ENCODE measurements at places on chromosomes 11 and 22.

DNA sequence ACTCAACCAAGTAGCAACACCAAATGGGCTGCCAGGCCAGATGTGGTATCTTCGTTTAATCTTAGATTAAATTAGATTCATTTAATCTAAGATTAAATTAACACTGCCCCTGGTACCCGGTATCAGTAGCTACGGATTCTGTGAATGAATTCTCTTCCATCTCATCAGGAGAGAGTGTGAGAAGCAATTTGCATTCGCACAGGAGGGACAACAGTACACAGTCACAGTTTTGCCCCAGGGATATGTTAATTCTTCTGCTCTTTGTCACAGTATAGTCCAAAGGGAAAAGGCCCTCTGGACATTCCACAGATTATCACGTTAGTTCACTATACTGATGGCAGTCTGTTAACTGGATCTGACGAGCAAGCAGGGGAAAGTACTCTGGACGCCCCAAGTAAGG lies 22.9 kb downstream of the ASCL2 start:
- no peak for DNase-seq

DNA sequence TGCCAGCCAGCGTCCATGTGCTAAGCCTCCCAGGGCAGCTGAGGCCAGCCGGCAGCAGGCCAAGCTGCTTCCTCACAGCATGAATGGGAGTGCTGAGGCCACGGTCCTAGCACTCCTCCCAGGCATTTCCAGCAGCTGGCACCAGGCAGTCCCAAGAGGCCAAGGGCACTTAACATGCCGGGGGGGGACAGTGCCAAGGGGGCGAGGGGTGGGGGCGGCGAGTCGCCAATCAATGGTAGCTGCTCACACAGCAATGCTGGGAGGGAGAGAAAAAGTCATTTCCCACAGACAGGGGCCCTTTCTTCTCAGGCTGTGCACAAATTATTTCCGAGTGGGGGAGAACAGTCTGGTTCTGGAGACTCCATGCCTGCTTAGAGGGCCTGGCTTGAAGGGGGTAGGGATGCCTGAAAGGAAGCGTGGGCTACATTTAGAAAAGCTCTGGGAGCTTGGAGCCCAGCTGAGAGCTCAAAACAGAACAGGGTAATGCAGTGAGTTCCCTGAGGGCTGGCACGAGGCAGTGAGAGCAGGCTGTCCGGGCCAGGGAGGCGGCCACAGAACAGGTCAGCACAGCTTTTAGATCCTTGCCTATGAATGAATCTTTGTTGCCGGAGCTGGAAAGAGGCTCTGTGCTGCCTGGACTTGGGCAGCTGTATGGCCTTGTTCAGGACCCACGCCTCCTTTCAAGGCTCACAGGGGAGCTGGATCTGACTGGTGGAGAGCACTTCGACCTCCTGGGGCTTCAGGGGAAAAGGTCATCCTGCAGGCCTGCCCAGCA lies 14.4 kb upstream of the TBC1D10A start:
- DNase-seq, result peak; percentile 68

- no peak for DNase-seq
These were observed 39.0 kb downstream of the RRAS2 start for GRCh38 chr11:14320020-14320419.

DNA sequence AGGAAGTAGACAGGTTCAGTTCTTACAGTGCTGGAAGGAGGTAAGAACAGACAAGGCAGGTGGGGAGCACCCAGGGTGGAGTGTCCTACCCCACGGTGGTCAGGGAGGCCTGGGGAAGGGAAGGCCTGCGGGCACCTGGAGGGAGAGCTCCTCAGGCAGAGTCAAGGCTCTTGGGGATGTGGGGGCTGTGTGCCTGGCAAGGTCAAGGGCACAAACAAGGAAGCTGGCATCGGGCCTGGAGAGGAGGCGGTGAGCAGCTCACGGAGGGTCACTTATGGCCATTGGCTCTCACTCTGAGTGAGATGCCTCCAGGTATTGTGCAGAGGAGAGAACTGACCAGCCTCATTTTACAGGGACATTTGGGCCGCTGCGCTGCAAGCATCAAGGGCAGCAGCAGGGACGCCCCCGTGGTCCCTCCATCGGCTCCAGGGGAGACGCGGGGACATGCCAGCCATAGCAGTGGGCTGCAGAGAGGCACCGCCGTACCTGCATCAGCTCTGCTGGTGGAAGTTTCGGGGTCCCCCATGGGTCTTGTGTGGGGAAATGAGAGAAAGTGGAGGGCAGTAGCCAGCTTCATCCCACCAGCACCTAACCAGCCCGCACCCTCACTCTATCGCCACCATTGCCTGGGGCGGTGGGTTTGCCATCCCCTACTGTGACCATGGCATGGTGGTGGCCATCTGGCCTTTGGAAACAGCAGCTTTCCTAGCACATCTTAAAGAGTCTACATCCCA lies 37.5 kb upstream of the RTL6 start:
- DNase-seq, result no peak

DNA sequence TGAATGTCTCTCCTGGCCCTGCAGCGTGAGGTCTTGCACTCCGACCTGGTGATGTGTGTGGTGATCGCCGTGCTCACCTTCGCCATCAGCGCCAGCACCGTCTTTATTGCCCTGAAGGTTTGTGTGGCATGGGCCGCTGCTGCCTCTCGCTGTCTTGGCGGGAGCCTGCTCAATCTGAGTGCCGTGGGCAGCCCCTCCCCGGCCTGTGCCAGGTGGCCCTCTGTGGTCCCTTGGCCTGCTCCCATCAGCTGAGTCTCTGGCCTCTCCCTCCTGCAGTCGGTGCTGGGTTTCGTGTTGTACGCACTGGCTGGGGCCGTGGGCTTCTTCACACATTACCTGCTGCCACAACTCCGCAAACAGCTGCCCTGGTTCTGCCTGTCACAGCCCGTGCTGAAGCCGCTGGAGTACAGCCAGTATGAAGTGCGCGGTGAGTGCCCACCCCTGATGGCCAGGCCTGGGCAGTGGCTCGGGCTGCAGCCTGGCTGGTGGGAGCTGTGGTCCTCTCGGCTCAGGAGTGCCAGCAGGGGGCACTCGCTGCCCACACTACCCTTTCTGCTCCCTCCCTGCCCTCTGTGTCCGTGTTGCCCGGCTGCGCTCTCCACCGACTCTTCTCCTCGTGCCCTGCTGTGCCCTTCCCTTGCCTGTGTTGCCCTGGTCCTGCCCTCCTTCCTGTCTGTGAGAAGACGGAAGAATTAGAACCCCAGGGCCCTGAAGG lies 10.2 kb downstream of the PCNX3 start:
- peak; percentile 61 for DNase-seq

GRCh38 chr11:2521733-2522630 lies 77.2 kb downstream of the KCNQ1 start:
- DNase-seq, result no peak

GRCh38 chr11:107275632-107276031 lies 182.0 kb downstream of the CWF19L2 start:
- no peak for DNase-seq

- no peak for DNase-seq
These were observed 280.7 kb downstream of the TTC28 start for GRCh38 chr22:28398981-28399380.

GRCh38 chr11:75980031-75980430 lies 165.0 kb downstream of the UVRAG start:
- no peak for DNase-seq

DNA sequence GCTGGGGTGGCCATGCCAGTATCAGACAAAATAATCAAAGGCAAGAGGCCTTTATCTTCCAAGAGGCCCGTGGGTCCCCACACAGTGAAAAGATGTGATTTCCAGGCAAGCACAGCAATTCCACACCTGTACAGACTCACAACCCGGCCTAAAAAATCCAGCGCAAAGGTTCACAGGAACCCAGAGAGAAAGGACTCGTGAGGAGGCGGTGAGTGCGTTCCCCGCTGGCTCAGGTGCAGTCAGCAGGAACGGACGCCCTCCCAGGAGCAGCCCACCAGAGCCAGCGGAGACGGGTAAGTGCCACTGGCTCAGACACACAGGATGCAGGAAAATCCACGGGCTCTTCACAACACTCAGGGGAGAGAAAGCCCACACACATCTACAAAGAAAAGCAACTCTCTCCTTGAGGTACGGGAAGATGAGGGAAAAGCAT lies 4.4 kb downstream of the TOLLIP start:
- no peak for DNase-seq
